ENCODE measurements at places on chromosomes 1 and 21. TPM values are rescaled to one million over a fixed set of nuclear protein-coding genes. Genes with fewer than 3 reads are reported as not detected.

Gene OR6K3
- not detected for total RNA-seq

Gene MROH7
- total RNA-seq: 0.16 TPM

Gene GPATCH2
- total RNA-seq: 7.2 TPM

Gene LEMD1
- total RNA-seq: 0.66 TPM

Gene RIMS3
- total RNA-seq: 2.7 TPM

Gene LDLRAD1
- total RNA-seq: not detected

Gene SYF2
- total RNA-seq: 42.4 TPM

Gene CYP4A22
- total RNA-seq: not detected

Gene FOXD3
- total RNA-seq: not detected

Gene ESPN
- 0.55 TPM for total RNA-seq

Gene C1orf21
- 6.1 TPM for total RNA-seq

Gene AGO4
- 10.1 TPM for total RNA-seq

Gene FAM229A
- 3.1 TPM for total RNA-seq

Gene ANKRD35
- total RNA-seq: 0.55 TPM

Gene DNASE2B
- not detected for total RNA-seq

- DNase-seq: no peak
- peaks cover 79% of the 10 kb centered on the region for H3K4me1 ChIP-seq
- peak overlapping the region; percentile 76 for H3K27ac ChIP-seq
These were observed 38.8 kb downstream of the ARID1A start for GRCh38 chr1:26734501-26735058.

DNA sequence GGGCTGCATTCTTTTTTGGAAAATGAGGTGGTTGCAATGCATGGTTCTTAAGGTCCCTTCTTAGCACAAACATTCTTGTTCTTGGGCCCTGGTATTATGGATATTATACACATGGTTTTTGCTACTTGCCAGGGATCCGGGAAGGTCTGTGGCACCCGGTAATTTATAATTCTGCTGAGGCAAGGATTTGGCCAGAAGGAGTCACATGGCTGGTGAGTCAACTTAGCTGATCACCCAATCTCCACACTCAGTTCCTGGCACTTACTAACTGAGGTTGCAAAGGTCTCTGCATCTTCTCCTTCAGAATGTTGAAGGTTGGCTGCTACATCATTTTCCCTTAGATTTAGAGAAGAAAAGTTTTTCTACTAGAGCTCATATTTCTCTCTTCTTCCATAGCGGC is 112.5 kb downstream of the ROR1 start:
- no peaks in the 10 kb centered on the region for H3K36me3 ChIP-seq
- no peak for DNase-seq
- H3K27me3 ChIP-seq: no peaks in the 10 kb centered on the region
- no peaks in the 10 kb centered on the region for H3K4me1 ChIP-seq
- no peak overlapping the region for H3K27ac ChIP-seq

- H3K36me3 ChIP-seq: no peaks in the 10 kb centered on the region
- H3K4me3 ChIP-seq: no peak overlapping the region
- no peak overlapping the region for H3K27ac ChIP-seq
- H3K4me1 ChIP-seq: peaks cover 7% of the 10 kb centered on the region
- DNase-seq: no peak
- no peaks in the 10 kb centered on the region for H3K27me3 ChIP-seq
These were observed 1317.7 kb downstream of the MRPL39 start for GRCh38 chr21:24289539-24289938.

DNA sequence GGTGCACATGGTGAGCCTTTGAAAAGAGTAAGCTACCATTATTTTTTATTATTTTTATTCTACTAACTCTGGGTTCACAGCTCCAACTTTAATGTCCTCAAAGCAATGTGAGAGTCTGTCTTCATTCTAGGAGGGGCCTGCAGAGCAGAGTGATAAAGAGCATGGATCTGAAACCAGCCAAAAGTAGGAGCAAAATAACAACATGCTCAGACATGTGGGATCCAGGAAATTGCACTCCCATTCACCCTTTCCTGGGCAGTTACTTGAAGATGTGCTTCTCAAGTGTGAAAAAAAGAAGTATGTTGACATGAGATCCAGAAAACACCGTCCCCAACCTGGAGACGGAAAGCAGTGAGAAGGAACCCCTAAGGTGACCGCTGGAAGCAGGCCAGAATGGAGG is 8.7 kb upstream of the LIN28A start:
- no peak overlapping the region for H3K4me3 ChIP-seq
- peaks cover 11% of the 10 kb centered on the region for H3K27me3 ChIP-seq
- DNase-seq: no peak
- H3K27ac ChIP-seq: no peak overlapping the region
- no peaks in the 10 kb centered on the region for H3K36me3 ChIP-seq

DNA sequence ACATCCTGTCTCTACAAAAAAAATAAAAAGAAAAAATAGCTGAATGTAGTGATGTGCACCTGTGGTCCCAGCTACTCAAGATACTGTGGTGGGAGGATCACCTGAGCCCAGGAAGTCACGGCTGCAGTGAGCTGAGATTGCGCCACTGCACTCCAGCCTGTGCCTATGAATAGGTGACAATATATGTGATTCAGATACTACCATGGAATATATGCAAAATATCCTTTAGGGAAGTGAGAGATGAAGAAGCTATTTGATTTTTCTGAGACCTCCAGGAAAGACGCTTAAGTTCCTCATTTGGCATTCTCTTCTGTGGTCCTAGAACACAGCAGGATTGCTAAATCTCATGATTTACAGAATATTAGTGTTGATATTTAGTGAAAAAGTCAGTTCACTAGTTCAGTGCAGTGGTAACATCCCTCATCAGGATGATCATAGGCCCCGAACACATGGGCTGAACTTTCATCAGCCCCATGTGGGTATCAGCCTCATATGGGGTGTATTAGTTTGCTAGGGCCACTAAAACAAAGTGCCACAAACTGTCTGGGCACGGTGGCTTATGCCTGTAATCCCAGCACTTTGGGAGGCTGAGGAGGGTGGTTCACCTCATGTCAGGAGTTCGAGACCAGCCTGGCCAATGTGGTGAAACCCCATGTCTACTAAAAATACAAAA is 6.0 kb upstream of the VASH2 start:
- no peak for DNase-seq
- no peak overlapping the region for H3K4me3 ChIP-seq
- H3K27ac ChIP-seq: no peak overlapping the region
- H3K36me3 ChIP-seq: no peaks in the 10 kb centered on the region

GRCh38 chr1:96722161-96722922 is 758 bp downstream of the PTBP2 start:
- DNase-seq: peak; percentile 73
- no peaks in the 10 kb centered on the region for H3K27me3 ChIP-seq
- peaks cover 30% of the 10 kb centered on the region for H3K4me1 ChIP-seq
- peak overlapping the region; percentile 81 for H3K27ac ChIP-seq

DNA sequence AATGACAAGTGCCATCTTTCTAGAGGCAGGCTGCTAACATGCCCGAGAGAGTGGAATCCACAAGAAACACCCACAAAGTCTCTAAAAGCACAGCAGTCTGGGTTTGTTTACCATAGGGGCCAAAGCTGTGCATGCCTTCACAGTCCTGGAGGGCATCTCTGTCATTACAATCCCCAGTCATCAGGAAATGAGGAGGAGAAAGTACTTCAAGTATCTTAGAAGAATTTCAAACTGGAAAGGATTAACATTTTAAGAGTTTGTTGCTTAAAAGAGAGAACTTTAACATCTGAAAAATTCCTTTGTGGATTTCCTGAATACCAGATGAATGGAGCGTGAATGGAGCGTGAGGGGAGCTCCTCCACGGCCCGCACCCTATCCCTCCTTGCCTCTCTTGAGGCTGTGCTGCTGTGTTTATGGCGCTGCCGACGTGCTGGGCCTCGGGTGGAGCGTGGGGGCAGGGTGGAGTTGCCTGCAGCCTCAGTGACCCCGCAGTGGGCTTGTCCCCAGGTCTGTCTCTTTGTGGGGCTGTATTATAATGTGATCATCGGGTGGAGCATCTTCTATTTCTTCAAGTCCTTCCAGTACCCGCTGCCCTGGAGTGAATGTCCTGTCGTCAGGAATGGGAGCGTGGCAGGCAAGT is 23.3 kb downstream of the SLC6A17 start:
- no peaks in the 10 kb centered on the region for H3K4me1 ChIP-seq
- H3K36me3 ChIP-seq: no peaks in the 10 kb centered on the region
- H3K27me3 ChIP-seq: peaks cover 4% of the 10 kb centered on the region
- DNase-seq: no peak
- no peak overlapping the region for H3K4me3 ChIP-seq
- no peak overlapping the region for H3K27ac ChIP-seq

DNA sequence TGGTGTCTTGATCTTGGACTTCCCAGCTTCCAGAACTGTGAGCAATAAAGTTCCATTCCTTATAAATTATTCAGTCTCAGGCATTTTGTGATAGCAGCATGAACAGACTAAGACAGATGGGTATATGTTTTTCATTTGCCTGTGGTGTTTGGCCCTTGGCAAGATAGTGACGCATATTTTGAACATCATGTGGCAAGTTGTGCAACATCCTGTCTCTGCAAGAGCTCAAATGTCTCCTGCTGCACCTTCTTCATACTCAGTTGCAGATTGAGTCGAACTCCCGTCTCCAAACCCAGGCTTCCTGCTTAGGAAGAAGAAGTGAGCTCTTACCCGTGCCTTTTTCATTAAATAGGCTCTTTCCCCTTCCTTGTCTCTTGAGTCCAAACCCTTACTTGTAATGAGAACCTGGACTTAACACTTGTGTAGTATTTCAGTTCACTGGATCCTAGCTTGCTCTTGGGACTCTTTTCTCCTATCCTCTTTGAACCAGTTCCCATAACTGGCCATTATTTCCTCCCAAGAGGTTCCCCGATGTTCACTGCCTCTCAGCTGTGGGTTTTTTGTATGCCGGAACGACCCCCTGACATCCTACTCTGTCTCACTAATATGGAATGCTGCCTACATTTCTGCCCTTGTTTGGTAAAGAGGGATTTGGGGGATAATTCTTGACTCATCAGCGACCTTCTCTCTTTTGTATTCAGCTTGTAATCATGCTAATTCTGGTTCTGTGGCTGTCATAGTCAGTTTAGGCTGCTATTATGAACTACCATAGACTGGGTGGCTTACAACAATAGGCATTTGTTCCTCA is 125.0 kb upstream of the KCNK2 start:
- H3K27ac ChIP-seq: no peak overlapping the region
- H3K4me3 ChIP-seq: no peak overlapping the region
- no peaks in the 10 kb centered on the region for H3K4me1 ChIP-seq
- H3K36me3 ChIP-seq: no peaks in the 10 kb centered on the region
- peak; percentile 7 for DNase-seq

- H3K36me3 ChIP-seq: no peaks in the 10 kb centered on the region
- H3K27me3 ChIP-seq: no peaks in the 10 kb centered on the region
- no peak overlapping the region for H3K27ac ChIP-seq
- no peak overlapping the region for H3K4me3 ChIP-seq
- H3K4me1 ChIP-seq: no peaks in the 10 kb centered on the region
These were observed 152.7 kb upstream of the CHRM3 start for GRCh38 chr1:239233626-239234025.

DNA sequence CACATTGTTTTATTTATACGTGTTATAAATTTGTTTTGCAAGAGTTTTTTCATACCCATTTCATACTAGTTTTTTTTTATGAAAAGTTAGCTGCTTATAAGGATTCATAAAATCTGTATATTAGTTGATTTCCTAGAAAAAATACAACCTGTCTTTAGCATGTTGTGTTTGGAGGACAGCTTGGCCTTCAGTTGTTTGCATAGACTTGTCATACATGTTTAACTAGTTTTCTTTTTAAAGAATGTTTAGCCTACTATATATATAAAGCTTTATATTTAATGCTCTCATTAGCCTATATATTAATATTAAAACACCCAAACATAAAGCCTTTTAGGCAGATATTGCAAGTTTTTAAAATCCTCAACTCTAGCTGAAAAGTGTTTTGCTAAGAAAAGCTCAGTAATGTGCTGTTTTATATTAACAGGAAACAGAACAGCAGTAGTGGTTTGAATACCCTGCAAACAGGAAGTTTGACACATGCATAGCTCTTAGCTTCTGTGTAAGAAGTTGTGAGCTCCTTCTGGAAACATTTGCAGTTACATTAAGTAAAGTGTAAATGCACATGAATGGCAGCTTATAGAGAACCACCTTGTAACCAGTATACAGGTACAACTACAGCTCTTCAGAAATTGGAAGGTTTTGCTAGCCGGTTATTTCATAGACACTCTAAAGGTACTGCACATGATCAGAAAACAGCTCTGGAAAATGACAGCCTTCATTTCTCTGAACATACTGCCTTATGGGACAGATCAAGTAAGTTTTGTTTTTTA is at the start of gene PRKACB:
Gene PRKACB, plus strand, starts transcription at position 476 of the 770 bp plus-strand sequence. Its CDS starts 91 bp downstream, at position 567.
- H3K4me3 ChIP-seq: peak within 1 kb of the TSS; percentile 85
- H3K27me3 ChIP-seq: no peaks in the 10 kb centered on the region
- peak within 1 kb of the TSS; percentile 98 for H3K27ac ChIP-seq
- H3K4me1 ChIP-seq: peaks cover 40% of the 10 kb centered on the region

- peaks cover 27% of the 10 kb centered on the region for H3K36me3 ChIP-seq
- no peak overlapping the region for H3K4me3 ChIP-seq
- no peak overlapping the region for H3K27ac ChIP-seq
- H3K27me3 ChIP-seq: no peaks in the 10 kb centered on the region
- no peaks in the 10 kb centered on the region for H3K4me1 ChIP-seq
These were observed 49.0 kb downstream of the LTN1 start for GRCh38 chr21:28943631-28944030.

GRCh38 chr21:41316200-41317062 is at the start of gene FAM3B:
FAM3B (plus strand) TSS chr21:41316801; CDS start chr21:41316880, 79 bp downstream.
- H3K4me3 ChIP-seq: no peak within 1 kb of the TSS
- peaks cover 30% of the 10 kb centered on the region for H3K27me3 ChIP-seq
- peak; percentile 13 for DNase-seq
- H3K27ac ChIP-seq: no peak within 1 kb of the TSS

GRCh38 chr1:72670902-72671301 is 388.6 kb upstream of the NEGR1 start:
- no peak overlapping the region for H3K27ac ChIP-seq
- no peaks in the 10 kb centered on the region for H3K27me3 ChIP-seq
- no peak for DNase-seq
- no peaks in the 10 kb centered on the region for H3K4me1 ChIP-seq
- no peak overlapping the region for H3K4me3 ChIP-seq
- no peaks in the 10 kb centered on the region for H3K36me3 ChIP-seq

DNA sequence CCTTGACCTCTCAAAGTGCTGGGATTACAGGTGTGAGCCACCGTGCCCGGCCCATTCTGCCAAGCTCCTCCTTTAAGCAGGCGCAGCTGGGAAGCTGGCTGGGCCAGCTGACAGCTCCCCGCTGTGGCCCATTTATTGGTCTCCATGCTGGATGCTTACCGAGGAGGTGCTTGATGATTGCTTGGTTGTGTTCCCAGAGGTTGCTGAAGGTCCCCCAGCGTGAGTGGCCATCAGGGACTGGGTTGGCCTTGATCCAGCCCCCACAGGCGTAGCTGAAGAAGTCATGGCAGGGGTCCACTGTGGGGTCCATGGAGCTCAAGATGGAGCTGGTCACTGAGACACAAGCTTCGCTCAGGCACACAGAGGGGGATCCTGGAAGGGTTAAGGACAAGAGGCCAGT is 17.7 kb downstream of the ECE1 start:
- H3K36me3 ChIP-seq: peaks cover 70% of the 10 kb centered on the region
- H3K4me1 ChIP-seq: peaks cover 38% of the 10 kb centered on the region
- no peak overlapping the region for H3K27ac ChIP-seq
- no peaks in the 10 kb centered on the region for H3K27me3 ChIP-seq
